WTC11 (cell line): ENCODE measurements at places on chromosomes 7 and 10.

DNA sequence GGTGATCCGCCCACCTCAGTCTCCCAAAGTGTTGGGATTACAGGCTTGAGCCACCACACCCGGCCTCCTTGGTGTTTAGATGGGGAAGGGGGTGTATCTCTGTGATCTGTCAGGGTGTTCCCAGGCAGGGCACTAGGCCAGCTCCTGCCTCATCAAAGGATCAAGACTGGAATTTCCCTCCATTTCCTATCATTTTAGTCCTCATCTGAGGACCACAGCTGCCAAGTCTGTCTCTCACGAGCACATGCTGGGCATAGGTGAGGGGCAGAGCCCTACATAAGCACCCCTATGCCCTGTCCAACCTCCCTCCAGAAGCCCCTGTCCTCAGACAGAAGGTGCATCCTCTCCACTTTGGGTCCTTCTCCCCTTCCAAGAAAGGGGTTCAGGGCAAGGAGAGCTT is 19.5 kb downstream of the TRIM56 start:
- DNase-seq, result no peak

DNA sequence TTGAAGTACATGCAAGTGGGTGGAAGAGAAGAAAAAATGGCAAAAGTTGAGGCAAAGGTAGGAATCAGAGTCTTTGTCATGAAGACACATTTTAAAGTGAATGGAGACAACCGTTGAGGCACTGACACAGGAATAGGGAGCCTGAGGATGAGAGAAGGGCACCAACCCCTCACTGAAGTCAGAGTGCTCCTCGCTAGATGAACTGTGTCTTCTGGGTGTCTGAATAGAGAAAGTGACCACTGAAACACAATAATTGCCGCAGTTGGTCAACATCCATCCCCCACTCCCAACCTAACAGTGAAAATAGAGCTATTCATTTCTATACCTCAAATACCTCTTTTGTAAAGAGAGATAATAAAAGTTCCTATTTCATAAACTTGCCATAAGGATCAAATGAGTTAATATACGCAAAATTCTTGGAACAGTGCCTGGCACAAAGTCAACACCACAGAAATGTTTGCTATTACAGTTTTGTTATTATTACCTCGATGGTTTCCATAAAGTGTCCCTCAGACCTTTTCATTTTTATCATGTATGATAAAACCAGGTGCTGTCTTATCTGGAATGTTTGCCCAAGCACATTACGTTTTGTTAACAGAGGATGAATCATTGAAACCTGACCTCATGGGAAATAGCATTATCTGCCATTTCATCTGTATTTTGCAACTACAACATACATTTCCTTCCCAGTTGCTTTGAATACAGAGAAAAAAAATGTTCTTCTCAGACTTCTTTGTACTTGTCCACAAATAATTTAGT is 61.8 kb upstream of the SP4 start:
- no peak for DNase-seq

DNA sequence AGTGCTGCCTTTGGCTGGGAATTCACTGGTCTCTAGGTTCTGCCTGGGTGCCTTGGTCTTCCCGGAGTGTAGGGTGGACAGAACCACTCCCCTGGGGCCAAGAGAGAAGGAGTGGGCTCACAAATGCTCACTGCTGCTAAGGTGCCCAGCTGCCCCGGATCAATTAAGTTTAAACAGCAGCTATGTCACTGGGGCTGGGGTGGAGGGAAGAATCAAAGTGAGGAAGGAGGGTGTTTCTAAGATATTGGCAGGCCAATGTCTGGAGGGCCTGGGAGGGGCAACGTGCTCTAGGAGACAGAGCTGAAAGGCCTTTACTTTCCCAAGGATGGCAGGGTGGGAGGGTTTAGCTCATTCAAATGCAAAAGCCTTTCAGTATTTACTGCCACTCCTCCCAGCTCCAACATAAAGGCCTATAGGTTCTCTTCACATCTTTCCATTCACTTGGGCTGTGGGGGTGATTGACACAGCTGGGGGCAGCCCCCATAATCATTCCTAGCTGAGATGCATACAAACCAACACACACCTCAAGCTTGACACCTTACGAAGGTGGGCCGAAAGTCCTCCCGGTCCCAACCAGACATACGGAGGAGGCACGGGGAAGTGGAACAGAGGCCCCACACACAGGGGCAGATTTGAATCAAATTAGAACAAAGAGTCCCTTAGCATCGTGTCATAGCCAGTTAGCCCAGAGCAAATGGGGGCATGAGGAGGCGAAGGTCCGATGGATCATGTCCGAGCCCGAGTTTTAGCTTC is 108.0 kb upstream of the EFCAB10 start:
- DNase-seq, result peak; percentile 76

- DNase-seq, result no peak
These were observed 46.3 kb upstream of the SDK1 start for GRCh38 chr7:3254718-3255117.

DNA sequence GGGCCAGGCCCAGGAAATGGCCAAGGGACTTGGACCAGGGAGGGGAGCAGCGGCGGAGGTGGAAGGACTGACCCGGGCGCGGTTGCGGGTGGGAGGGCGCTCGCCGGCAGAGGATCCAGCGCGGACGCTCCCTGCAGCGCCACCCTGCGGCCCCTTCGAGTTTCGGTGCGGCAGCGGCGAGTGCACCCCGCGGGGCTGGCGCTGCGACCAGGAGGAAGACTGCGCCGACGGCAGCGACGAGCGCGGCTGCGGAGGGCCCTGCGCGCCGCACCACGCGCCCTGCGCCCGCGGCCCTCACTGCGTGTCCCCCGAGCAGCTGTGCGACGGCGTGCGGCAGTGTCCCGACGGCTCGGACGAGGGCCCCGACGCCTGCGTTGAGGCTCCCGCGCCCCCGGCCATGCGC is 16.8 kb upstream of the ZNF467 start:
- peak; percentile 78 for DNase-seq

- DNase-seq, result peak; percentile 90
These were observed at the start of gene EPHB4 for GRCh38 chr7:100827330-100828226. TSS of gene EPHB4 (minus strand) at chr7:100827523. CDS start at chr7:100827030, 493 bp downstream.

GRCh38 chr10:63265222-63265617 is 132.1 kb downstream of the NRBF2 start:
- no peak for DNase-seq

GRCh38 chr7:130896051-130896881 is 162.3 kb upstream of the KLF14 start:
- DNase-seq, result no peak

DNA sequence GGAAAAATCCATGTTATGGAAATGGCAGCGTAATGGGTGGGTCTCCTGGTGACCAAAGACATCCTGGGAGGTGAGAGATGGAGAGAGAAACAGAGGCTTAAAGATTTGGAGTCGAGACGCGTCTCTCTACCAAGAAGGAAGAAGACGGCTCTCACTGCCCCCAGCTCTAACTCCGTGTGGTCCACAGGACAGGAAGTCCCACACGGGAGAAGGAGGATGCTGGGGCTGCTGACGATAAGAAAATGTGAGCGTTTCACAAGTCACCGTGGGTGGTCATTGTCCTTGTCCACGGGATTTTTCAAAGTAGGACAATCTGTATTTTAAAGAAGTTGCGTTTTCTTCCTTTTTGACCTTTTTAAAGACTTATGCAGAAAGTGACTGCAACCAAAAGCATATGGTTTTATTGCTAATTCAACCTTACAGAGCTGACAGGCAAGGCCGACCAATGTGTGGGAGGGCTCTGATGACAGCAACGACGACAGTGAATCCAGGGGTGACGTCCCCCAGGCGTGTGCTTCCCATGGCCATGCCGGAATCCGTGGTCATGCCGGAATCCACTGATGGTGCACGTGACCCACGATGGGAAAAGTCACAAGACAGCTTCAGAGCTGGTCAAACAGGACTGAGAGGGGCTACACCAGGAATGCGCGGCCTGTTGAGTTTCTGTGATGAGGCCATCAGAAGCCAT is 341.2 kb downstream of the PTPRN2 start:
- DNase-seq, result no peak

DNA sequence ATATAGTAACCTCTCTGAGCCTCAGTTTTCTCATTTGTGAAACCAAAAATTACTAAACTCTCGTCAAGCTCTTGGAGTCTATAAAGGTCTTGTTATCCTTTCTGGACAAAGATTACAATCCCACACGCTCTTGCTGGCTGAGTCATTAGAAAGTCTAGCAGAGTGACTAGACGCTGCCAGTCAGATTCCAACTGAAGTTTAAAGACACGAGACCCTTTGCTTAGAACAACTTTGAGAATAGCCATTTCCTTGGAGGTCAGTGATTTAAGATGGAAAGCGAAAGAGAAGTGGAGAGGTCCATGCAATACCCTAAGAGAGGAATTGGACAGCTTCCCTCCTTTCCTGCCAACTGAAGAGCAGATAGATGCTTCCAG is 119.5 kb downstream of the APBB1IP start:
- no peak for DNase-seq
